ENCODE measurements at places on chromosomes 11 and 22.

- no peak for DNase-seq
Observed at GRCh38 chr11:26762089-26762488, 40.2 kb upstream of the SLC5A12 start.

- DNase-seq, result no peak
Observed at GRCh38 chr11:32023370-32024305, 67.2 kb upstream of the RCN1 start.

- DNase-seq, result no peak
Observed at GRCh38 chr11:24253237-24253760, 243.6 kb upstream of the LUZP2 start.

- no peak for DNase-seq
Observed at GRCh38 chr11:42890773-42891172, 421.0 kb upstream of the API5 start.

DNA sequence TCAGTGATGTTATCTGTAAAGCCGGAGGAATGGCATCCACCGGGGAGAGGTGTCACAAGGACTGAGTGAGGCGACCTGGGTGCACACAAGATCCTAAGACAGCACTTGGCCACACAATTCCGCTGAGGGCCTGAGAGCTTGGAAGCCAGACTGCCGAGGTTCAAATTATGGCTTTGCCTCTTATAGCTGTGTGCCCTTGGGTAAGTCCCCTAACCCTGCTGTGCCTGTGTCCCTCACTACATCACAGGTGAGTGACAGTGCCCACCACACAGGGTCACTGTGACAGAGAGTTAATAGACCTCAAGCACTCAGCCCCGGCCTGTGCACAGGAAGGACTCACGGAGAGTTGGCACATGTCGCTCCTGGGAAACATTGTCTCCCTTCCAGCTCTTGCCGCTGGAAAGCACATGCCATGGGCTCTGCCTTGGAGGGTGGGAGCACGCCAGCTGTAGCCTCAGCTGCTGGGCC is 592 bp downstream of the RHOD start:
- DNase-seq, result no peak

- DNase-seq, result no peak
Observed at GRCh38 chr11:26715133-26715532, 6.7 kb downstream of the SLC5A12 start.

DNA sequence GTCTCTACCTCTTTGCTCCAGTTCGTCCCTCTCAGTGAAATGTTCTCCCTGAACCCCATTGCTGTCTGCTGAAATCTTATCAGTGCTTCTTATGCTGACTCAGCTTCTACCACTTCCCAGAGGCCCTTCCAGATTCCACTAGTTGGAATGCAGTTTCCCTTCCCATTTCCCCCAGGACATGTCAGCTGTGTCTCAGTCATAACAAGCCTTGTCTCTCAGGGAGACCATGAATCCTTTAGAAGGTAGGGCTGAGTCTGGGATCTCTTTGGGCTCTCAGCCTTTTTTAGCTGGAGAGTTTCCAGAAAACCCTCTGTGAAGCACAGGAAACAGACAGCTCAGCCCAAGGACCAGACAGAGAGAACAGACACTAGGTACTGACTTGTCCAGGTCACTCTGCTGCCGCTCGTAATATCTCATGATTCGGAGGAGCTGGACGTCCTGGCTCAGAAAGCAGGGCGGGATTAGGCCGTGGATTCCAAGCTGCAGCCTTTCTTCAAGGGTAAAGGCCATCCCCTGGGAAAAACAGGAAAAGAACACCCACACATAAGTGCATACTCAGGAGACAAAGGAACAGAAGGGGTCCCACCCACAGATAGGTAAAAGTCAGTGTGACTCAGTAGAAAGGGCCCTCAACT is 113.0 kb downstream of the ME3 start:
- no peak for DNase-seq

- no peak for DNase-seq
Observed at GRCh38 chr11:34682825-34683224, 61.9 kb downstream of the EHF start.

- DNase-seq, result no peak
Observed at GRCh38 chr11:128195756-128196155, 391.6 kb downstream of the ETS1 start.

DNA sequence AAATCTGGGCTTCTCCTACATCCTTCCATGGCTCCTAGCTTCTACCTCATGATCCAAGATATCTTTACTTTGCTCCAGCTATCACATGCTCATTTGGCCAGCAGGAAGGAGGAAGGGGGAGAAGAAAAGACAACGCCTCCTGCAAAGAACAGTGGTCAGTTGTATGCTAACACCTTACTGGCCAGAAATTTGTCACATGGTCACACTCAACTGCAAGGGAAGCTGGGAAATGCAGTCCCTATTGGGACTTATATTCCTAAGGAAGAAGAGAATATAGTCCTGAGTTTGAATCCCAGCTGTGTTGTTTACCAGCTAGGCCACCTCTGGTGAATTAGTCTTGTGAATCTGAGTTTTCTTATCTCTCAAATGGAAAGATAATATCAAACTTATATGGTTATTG is 272.0 kb downstream of the BLID start:
- DNase-seq, result no peak

GRCh38 chr11:5550440-5551095 is 2.2 kb upstream of the OR52H1 start:
- no peak for DNase-seq

DNA sequence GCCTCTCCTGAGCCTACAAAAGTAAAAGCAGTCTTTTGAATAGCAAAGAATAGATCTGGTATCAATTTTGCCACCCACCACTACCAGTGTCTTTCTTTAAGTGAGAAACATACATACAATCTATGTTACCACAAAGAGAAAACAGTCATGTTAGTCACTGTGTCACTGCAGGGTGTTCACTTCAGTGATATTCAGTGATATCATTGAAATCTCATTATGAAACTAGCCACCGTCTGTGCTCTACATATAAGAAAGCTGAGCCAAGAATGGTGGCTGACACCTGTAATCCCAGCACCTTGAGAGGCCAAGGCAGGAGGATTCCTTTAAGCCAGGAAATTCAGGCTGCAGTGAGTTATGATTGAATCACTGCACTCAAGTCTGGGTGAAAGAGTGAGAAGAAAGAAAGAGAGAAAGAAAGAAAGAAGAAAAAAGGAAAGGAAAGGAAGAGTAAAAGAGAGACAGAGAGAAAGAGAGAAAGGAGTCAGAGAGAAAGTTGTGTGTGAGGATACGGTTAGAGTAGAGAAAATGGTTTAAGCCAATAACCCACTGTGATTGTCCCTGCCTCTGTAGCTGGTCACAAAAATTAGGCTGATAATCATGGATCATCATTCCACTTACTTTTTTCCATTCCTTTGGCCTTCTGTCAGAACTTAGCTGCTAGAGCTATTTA is 847.1 kb downstream of the FAM181B start:
- DNase-seq, result no peak

All from GM12892 (cell line).